Ecto neural progenitor cell (in vitro differentiated cells): ENCODE measurements at places on chromosomes 1 and 21.

DNA sequence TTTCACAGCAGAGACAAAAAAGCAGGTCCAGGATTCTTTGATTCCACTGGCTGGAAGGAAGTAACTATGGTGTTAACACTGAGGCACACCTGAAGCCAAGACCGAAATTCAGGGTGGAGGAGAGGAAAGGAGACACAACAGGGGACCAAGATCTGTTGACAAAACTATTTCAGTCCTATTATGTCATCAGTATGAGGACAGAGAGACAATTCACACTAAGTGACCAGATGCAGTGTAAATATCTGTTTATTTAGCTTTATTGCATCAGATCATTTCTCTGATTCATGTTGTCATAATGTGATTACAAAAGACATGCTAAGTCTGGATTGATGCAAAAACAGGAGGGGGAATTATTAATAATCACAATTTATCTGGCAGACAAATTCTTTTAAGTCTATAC lies 118.8 kb downstream of the SIPA1L2 start:
- DNase-seq, result no peak

DNA sequence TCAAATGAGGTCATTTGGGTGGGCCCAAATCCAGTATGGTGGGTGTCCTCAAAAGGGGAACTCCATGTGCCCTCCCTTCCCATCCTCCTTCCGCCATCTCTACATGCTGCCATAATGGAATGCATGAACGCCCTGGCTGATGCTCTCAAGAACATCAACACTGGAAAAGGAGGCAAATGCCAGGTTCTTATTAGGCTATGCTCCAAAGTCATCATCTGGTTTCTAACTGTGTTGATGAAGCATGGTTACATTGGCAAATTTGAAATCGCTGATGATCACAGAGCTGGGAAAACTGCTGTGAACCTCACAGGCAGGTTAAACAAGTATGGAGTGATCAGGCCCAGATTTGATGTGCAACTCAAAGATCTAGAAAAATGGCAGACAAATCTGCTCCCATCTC lies 16.6 kb upstream of the TRIM45 start:
- no peak for DNase-seq

GRCh38 chr1:43370564-43370963 lies 2.8 kb upstream of the ELOVL1 start:
- DNase-seq, result no peak

DNA sequence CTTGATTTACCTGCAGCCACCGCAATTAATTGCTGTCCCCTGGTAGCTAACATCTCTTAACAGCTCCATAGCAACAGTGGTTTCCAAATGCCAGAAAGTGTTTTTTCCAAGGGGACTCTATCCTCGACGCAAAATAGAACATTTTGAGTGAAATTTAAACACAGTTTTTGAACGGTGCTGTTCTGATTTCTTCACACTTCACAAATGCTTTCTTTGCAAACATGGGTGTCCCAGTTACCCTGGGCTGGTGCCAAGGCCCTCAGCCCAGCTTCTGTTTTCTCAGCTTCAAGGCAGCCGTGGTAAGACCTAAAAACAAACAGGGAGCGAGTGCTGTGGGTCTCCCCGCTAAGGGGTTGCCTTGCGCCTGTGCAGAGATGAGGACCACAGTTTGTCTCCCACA lies 147.3 kb upstream of the VAMP3 start:
- no peak for DNase-seq
